ENCODE measurements at places on chromosomes 5 and 9.

DNA sequence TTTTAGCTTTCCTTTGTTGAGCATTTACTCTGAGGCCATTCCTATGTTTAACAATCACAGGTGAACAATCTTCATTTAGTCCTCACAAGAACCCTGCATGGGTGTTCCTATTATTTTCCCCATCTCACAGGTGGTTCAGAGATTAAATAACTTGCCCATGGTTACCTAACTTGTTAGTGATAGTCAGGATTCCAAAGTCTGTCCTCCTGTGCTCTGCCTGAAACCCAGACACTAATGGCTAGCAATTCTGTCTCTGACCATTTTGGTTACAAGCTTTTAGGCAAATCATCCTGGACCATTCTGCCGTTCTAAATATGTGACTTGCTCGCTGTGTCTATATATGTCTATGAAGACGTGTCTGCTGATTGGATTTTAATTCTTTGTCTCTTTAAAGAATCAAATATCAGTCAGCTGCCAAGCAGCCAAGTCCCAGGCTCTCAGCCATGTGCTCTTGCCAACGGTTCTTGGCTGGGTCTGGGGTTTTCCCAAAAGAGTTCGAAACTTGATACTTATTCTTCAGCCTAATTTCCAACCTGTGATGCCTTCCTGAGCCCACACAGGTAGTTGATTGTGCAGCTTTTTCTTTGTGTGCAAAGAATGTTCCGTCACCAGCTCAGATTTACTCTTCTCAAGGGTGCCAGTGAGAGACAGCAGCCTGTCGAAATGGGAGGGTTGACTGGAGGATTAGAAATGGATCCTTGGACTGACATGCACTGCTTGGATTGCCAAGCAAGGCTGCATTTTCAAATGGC is 121.7 kb downstream of the NREP start:
- no peak for DNase-seq

GRCh38 chr9:130640681-130641080 is 23.7 kb upstream of the PRDM12 start:
- no peak for DNase-seq

DNA sequence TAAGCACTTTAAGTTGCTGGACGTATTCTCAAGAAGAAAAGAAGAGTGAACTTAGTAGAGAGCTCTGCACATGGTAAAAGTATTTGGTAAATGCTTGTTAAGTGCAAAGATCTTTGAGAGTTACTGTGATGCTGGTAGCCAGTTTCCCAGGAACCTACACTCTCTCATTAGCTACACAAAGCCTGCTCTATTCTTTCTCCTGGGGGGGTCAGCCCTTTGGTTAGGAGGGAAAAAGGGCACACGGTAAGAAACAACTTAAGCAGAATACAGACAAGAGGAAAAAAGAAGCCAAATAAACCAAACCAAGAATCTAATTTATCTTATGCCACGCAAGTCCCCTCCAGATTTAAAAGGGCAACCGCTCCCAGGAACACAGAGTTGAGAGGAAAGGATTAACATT is 1100.1 kb upstream of the CDH10 start:
- no peak for DNase-seq

DNA sequence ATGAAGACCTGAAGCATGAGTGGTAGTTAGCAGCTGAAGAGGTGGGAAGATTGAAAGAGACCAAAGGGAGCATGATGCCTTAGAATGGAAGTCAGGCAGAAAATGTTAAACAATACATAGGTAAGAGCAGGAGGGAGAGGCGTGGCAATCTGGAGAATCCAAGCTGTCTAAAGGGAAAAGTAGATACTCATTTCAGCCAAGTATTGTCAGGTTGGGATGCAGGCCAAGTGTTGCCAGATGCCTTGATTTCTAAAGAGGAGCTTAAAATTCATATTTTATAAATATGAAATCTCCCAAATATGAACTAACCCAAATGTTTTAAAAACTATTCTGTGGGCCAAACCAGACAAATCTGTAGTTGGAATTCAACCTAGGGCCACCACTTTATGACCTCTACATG is 4.2 kb downstream of the PAM start:
- no peak for DNase-seq

DNA sequence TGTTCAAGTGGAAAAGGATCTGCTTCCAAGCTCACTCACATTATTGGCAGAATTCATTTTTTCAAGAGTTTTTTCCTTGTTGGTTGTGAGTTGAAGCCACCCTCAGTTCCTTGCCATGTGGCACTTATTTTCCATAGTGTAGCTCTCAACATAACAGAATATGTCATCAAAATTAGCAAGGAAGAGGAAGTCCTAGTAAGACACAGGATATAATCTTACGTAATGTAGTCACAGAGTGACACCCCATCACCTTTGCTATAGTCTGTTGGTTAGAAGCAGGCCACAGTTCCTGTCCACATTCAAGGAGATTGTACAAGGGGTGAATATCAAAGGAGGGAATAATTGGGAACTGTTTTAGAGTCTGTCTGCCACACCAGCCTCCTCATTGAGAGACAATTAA is 15.7 kb downstream of the IRGM start:
- no peak for DNase-seq

GRCh38 chr9:111481885-111482636 is 2.1 kb downstream of the ECPAS start:
- DNase-seq = no peak

DNA sequence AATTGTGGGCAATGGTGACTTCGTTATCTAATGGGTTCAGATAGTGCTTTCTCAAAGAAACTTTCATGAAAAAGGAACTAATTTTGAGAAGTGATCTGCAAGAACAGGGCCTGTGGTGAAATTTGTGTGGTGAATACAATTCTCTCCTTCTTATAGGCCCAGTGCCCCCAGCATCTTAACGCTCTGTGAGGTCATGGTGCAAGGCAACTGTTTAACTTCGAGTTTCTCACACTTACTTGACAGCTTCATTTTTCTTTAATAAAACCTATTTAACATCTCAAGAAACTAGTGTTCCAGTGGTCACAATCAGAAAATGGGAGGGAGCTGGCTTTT is 69.2 kb downstream of the FAM114A2 start:
- no peak for DNase-seq

DNA sequence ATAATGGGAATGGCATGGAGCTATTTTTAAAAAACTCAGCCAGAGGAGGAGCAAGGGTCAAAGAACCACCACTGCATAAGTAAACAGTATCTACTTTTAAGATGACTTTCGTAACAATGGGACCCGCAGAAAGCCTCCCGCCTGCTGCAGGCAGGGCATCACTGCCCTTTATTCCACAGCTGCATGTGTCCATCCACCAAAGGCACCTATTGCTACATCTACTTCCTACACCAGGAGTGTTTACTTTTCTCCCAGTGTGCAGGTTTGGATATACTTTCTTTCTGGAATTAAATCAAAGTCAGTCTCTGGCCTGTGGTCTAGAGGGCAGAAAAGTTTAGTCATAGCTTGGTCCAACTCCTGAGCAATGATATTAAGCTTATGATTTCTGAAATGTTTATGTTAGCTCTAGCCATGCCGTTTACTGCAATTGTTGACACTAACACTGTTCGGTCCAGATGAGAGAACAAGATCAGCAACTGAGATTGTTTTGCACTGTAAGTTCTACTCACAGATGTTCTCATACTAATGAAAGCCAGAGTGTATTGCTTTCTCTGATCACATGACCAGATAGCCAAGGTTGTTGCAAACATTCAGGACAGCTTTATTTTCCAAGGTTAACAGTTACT is 391.5 kb downstream of the FGF10 start:
- DNase-seq = no peak

- no peak for DNase-seq
Measured at GRCh38 chr9:14119694-14120514, 194.0 kb downstream of the NFIB start.

- no peak for DNase-seq
Measured at GRCh38 chr9:29830821-29831220, 2257.5 kb upstream of the C9orf72 start.

DNA sequence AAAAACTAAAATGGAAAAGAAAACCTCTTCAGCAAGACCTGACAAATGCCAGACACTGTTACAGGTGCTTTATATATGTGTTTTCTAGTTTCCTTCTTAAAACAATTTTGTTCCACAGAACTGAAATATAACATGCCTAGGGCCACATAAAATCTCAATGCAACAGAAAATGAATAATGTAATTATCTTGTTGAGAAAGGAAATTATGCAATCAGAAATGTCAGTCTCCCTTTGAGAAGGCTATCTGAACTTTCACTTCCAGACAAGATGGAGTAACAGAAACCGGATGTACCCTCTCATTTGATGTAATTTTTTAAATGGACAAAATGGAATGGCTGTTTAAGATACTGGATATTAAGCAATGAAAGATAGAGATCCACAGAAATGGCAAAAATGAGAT is 79.2 kb downstream of the AGTPBP1 start:
- DNase-seq = no peak

DNA sequence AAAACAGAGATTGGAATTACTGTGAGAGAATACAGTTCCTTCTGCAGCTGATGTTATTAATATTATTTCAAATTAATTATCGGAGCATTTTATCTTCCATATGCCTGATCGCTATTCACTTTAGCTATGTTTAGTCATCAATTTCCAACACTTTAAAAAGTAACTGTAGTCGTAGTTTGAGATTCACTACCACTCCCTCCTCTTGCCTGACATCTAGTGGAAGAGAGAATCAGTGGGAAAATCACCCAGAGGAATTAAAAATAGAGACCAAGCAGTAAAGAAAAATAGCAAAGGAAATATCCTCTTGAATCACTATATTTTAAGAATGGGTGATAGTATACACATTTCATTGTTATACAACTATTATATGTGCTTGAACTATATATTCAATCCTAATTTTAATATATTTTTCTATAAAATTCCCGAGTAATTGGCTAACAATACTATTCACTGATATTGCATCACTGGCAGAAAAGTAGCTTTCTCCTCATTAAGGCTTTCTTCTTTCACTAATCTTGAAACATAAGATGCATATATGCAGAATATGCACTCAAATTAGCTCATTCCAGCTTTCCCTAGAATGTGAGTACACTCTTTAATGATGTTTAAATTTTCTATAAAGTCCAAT is 708.7 kb downstream of the CDH9 start:
- no peak for DNase-seq

- DNase-seq = no peak
Measured at GRCh38 chr5:172793577-172794488, 22.8 kb upstream of the DUSP1 start.

- DNase-seq = peak; percentile 48
Measured at GRCh38 chr5:81924442-81924841, 47.4 kb upstream of the ATG10 start.

GRCh38 chr9:109387206-109387605 is 66.3 kb upstream of the EPB41L4B start:
- DNase-seq = no peak

DNA sequence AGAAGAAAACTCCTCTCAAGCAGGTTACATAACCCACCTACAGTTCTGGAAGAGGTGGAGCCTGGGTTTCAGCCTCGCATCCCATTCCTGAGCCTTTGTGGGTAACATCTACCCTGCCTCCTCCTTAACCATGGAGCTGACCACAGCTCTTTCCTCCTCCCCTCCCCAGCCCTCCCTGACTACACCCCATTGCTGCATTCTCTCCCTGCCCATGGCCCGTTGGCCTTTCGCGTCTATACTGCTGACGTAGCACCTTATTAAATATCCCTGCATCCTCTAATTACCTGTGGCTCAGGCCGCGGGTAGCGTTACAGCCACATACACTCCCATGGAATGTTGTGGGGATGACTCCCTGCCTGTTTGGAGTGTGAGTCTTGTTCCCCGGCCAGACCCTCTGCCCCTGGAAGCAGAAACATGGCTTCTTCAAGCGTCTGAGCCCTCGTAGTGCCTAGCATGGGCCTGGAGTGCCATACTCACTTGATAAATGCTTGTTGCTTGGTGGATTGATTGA is 72.8 kb downstream of the WWC1 start:
- DNase-seq = no peak

GRCh38 chr5:57215629-57216195 is 41.9 kb downstream of the GPBP1 start:
- DNase-seq = no peak

- no peak for DNase-seq
Measured at GRCh38 chr5:133222979-133223378, 171.2 kb downstream of the HSPA4 start.

DNA sequence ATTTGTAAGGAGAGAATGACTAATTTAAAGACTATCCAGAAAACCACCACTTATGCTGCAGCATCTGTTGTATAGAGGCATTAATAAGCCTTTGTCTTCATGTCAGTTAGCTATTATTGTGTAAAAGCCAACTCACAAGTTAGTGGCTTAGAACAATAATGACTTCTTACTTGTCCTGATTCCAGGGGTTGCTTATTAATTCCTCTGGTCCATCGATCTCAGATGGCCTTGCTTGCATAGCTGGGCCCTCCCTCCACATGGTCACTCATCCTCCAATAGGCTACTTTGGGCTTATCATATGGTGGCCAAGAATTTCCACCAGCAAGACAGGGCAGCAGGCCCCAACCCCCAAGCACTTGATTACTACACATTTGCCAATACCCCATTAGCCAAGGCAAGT is 44.5 kb upstream of the STK32A start:
- DNase-seq = no peak

- no peak for DNase-seq
Measured at GRCh38 chr9:135879619-135880018, 27.7 kb downstream of the CAMSAP1 start.

- DNase-seq = no peak
Measured at GRCh38 chr5:62134811-62135210, 171.2 kb upstream of the KIF2A start.

GRCh38 chr9:31372799-31373587 is 1011.5 kb upstream of the ACO1 start:
- no peak for DNase-seq

GRCh38 chr5:106113922-106114321 is 1556.8 kb downstream of the EFNA5 start:
- no peak for DNase-seq

- no peak for DNase-seq
Measured at GRCh38 chr9:117622347-117622746, 81.9 kb upstream of the TLR4 start.

DNA sequence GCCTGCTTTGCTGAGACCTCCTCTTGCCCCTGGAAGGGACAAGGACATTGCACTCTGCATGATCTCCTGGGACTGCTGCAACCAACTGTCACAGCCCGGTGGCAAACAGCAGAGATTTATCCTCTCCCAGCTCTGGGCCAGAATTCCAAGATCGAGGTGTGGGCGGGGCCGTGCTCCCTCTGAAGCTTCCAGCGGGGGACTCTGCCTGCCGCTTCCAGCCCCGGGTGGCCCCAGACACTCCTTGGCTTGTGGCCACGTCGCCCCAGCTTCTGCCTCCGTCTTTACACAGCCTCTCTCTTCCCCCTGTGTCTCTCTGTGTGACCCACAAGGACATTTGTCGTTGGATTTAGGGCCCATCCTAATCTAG is 67.1 kb downstream of the COL5A1 start:
- no peak for DNase-seq

GRCh38 chr9:124487260-124488182 is 19.7 kb downstream of the NR5A1 start:
- no peak for DNase-seq
